ENCODE measurements at places on chromosomes 5 and 9.

DNA sequence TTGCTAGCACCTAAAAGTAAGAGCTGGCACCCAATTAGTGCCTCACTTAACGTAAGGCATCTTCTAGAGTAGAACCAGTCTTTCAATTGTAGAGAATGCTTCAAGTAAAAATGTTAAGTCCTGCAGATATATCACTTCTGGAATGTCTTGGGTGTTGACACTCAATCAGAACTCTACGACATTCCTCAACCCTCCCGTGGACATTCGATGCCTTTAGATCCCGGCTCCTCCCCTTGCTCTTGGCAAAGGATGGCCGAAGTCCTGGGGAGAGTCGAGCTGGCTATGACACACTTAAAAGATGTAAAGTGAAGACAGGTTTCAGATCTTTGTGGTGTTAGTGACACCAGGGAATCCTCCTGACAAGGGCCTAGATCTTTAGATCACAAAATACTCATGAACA lies 87.5 kb upstream of the ERCC6L2 start:
- no peak for DNase-seq

DNA sequence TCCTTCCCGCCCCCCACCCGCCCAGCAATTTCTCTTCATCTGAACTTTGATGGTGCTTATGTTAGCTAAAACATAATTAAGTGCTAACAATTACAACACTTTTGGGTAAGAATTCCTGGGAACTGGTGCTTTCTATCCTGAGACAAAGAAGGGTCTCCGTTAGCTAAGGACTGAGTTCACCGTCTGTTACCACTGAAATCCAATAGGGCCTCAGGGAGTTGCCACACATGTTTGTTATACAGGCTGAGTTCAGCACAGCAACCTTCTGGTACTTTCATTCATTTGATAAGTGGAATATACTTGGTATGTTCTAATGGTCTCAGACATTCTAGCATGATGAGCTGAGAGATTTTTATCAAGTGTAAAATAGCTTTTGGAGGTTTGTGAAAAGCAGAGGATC lies 437.9 kb downstream of the EFNA5 start:
- no peak for DNase-seq

- DNase-seq: no peak
Observed at GRCh38 chr5:172687940-172688339, 46.9 kb downstream of the NEURL1B start.

GRCh38 chr9:91966503-91966902 lies 16.5 kb upstream of the ROR2 start:
- DNase-seq: no peak

GRCh38 chr5:34941936-34942335 lies 12.6 kb downstream of the DNAJC21 start:
- DNase-seq: no peak

- no peak for DNase-seq
Observed at GRCh38 chr9:134385915-134386314, 59.7 kb downstream of the RXRA start.

DNA sequence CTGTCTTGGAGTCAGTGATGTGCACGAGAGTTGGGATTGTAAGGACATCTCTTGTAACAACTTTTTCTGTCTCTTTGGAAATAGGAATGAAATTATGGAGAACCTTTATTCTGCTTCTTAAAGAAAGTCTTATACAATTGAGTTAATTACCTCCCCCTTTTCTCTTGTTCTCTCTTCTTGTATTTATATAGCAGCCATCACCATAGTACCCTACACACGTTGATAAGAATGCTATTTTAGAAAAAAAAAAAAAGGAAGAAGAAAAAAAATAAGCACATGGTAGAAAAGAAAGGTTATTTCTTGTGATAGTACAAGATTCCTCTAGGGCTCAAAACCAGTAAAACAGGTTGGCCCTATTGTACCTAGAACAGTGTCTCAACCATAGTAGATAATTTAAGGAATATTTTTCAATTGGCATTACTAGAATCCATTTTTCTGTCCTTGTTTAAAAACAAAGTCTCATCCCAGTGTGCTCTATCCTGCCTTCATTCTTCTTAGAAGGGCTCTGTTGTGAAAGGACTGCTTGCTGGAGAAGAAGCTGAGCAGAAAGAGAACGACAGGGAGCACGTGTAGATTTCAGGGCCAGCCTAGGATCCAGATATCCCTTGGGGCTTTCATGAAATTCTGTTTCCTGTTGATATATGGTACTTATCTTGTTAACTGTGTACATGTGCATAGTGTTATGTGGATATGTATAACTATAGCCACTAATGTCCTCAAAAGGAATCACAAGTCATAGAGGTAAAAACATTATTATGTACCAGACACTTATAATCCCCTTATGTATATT lies 392.3 kb upstream of the MEF2C start:
- no peak for DNase-seq

DNA sequence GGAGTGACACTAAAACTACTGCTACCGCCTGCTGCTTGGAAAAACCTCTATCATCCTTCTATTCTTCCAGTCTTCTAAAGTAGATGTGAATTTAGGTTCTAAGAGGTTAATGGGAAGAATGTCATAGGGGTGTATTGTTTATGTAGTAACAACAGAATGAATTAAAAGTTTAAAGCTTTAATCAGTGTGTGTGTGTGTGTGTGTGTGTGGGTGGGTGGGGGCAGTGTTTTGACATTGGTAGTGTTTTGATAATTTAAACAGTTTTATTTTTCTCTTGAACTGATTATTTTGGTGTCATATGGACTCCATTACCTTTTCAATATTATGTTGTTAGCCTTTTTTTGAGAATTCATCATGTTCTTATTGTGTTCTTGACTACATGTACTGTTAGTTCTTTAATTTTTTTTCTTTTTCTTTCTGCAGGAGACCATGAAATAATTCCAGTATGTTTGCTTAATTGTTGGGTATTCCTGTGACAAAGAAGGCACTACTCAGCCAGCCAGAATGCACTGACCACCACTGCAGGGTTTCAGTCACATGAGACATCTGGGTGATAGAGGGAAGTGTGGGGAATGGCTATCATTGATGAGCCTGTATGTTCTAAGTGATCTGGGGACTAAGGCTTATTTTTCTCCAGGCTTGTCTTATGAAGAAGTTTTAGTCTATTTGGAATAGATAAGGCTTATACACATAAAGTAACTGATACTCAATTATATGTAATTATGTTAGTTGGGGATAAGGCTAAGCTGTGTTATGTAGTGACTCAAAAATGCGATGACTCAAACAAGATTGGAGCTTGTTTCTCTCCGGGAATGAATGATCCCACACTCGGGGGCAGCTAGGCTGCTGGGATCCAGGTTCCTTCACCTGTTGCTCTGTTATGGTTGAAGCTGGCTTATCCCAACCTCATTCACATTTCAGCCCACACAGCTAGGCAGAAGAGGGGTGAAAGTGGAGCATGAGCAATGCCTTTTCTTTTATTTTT lies 50.2 kb upstream of the ACTBL2 start:
- no peak for DNase-seq

- no peak for DNase-seq
Observed at GRCh38 chr9:106146066-106146840, 451.9 kb downstream of the TMEM38B start.

GRCh38 chr9:5543875-5544702 lies 33.8 kb downstream of the PDCD1LG2 start:
- no peak for DNase-seq

- no peak for DNase-seq
Observed at GRCh38 chr5:141094481-141095262, at the start of gene PCDHB2. Gene PCDHB2 (plus strand): TSS chr5:141094615. CDS start chr5:141094791, 176 bp downstream.

DNA sequence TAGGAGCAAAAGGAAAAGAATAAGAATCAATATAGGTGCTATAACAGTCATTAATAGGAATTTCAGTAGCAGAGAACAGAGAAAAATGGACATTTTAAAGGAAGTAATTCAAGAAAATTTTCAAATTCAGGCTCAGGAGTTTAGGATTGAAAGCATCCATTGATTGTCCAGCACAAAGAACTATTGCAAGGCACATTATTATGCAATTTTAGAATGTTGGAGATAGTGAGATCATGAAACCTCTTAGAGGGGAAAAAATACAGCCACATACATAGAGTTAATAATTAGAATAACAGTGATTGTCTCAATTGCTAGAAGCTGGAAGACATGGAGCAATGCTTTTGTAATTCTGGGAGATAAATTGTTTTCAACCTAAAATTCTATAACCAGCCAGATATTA lies 31.5 kb downstream of the CNTLN start:
- DNase-seq: no peak

- no peak for DNase-seq
Observed at GRCh38 chr5:181219262-181220177, 3.6 kb upstream of the TRIM41 start.

GRCh38 chr5:142808878-142809598 lies 38.9 kb downstream of the ARHGAP26 start:
- DNase-seq: no peak

GRCh38 chr9:69452110-69452782 lies 127.2 kb downstream of the ENTREP1 start:
- no peak for DNase-seq

DNA sequence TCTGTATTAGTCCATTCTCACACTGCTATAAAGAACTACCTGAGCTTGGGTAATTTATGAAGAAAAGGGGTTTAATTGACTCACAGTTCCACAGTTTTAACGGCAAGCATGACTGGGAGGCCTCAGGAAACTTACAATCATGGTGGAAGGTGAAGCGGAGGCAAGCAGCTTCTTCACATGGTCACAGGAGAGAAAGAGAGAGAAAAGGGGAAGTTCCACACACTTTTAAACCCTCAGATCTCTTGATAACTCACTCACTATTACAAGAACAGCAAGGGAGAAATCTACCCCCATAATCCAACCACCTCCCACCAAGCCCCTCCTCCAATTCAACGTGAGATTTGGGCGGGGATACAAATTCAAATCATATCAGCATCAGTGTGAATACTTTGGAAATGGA lies 133.4 kb upstream of the SLC30A5 start:
- DNase-seq: no peak

GRCh38 chr9:85534340-85534739 lies 207.4 kb downstream of the AGTPBP1 start:
- no peak for DNase-seq

DNA sequence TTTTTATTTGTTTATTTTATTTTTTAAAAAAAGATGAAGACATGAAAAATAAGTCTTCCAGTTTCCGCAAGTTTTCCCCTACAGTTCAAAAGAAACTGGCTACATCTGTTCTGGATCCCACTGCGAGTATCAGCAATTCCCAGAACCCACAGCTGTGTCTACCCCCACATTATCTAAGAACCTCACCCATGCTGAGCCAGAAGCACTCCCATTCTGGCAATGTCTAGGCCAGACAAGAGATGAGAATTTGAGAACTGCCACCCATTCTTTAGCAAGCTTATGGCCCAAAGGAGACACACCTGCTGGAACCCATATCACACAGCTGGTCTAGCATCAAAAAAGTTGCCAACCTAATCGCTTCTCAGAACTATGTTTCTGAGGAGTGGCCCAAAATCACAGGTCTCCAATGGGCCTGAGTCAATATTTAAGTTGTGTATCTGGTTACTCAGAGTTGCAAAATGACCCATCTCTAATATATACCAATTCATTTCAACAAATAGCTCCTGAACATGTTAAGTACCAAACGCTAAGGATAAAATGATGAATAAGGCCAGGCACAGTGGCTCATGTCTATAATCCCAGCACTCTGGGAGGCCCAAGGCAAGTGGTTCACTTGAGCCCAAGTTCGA lies 27.1 kb downstream of the MTMR12 start:
- no peak for DNase-seq

- DNase-seq: no peak
Observed at GRCh38 chr9:134640506-134641172, 964 bp upstream of the COL5A1 start.

- no peak for DNase-seq
Observed at GRCh38 chr5:137329586-137330296, 169.4 kb downstream of the SPOCK1 start.

DNA sequence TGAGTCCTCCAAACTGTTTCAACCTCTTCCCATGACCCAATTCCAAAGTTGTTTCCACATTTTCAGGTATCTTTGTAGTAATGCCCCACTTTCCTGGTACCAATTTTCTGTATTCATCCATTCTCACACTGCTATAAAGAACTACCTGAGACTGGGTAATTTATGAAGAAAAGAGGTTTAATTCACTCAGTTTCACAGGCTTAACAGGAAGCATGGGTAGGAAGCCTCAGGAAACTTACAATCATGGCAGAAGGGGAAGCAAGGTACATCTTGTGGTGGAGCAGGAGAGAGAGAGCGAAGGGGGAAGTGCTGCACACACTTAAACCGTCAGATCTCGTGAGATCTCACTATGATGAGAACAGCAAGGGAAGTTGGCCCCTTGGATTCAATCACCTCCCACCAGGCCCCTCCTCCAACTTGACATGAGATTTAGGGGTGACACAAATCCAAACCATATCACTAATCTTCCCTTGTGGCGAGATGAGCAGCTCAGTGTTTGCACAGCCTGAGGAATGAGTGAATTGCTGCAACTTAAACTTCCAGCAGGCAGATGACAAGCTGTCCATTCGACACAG lies 42.9 kb downstream of the TRIP13 start:
- peak; percentile 10 for DNase-seq

GRCh38 chr5:107215611-107216010 lies 455.1 kb downstream of the EFNA5 start:
- DNase-seq: no peak

DNA sequence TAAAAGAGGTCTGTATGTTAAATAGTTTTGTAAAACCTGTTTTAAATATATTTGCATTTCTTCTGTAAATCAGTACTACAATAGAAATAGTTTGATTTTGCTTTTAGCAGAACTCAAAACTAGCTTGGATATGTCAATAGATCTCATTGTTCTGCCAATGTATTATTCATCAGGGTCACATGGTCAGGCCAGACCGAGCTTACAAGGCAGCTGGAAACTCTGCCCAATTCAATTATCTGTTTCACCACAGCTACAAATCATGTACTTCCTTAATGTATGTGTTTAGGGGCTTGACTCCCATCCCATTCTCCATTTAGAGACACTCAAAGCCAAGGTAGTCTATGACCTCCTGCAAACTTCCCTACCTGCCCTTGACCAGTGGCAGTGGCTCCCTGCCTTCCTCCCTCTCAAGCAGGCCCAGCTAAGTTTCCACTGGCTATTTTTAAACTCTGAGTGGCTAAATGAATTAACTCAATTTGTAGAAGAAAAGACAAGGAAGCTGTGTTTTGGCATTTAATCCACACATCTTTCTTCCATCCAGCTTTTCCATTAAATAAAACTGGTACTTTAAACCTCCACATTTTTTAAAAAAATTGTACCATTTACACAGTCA lies 46.4 kb upstream of the SELENOP start:
- no peak for DNase-seq

DNA sequence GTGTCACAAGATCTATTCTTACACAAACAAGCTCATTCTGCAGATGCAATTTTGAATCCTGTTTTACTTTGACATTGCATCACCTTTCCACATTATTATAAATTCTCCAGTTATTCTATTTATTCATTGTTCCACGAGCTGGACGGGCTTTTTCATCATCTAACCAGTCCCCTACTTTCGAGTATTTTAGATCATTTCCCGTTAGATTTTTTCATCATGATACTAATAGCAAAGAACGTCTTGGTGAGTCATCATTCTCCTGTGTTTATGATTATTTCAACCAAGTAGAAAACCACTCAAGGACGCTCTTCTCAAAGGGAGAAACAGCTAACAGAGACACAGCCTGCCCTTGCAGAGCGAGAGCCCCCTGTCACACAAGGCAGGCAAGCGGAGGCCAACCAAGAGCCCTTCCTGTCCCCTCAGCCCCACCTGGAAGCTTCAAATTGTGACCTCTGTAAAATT lies 15.1 kb downstream of the BBLN start:
- no peak for DNase-seq

All from stimulated activated naive CD8-positive, alpha-beta T cell treated with anti-CD3 and anti-CD28 coated beads, Interleukin-15, amount 100 ng/mL, for 72 hours (primary cell).